Esophagus squamous epithelium (tissue), 5 donors: ENCODE measurements at places on chromosomes 2 and 18. TPM values are rescaled to one million over a fixed set of nuclear protein-coding genes. Genes with fewer than 3 reads are reported as not detected.

The GALNT3 gene
- total RNA-seq: 30.9 TPM

The TUBB8B gene
- total RNA-seq: not detected

The DNAJC10 gene
- 34.3 TPM for total RNA-seq

The HOXD8 gene
- 4.6 TPM for total RNA-seq

The OSBPL1A gene
- total RNA-seq: 30.9 TPM

The SERPINB11 gene
- 13.9 TPM for total RNA-seq

The SERPINB10 gene
- total RNA-seq: 0.26 TPM
